ENCODE measurements at places on chromosomes 4 and X.

GRCh38 chrX:9114245-9114644 lies 80.3 kb upstream of the FAM9B start:
- DNase-seq = no peak

DNA sequence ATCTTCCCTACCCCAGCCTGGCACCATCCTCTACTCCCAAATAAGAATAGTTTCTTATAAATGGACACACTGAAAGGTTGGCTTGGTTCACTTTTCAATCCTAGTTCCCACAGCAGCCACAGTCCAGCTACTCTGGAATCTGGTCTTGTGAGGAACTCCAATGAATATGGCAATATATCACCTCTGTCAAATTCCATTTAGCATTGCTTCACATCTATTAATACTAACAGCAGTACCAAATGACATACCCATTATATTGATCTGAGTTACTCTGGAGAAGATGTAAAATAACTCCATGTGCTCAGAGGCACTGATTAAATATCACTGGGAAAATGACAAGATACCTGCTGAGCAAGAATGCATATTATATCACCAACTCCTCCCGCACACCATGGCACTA lies 8.6 kb downstream of the OPHN1 start:
- no peak for DNase-seq

DNA sequence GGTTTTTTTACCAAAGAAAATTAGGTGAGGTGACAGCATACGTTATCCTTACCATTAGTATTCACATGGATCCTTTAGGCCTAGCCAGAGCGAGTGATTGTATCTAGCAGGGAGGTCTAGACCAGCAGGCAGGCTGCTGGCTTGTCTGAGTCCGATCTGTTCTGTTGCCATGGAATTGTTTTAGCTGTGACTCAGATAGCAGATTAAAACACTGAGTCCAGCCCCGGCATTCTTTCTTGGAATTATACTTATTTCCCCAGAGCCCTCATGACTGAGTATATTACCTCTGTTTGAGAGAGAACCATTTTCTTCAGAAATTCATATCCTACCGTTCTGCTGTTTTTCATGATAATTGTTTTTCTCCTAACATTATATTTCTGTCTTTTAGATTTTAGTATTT lies 37.4 kb downstream of the OCRL start:
- DNase-seq = peak; percentile 84

- DNase-seq = no peak
These were observed 19.6 kb downstream of the MSANTD1 start for GRCh38 chr4:3268395-3269104.

DNA sequence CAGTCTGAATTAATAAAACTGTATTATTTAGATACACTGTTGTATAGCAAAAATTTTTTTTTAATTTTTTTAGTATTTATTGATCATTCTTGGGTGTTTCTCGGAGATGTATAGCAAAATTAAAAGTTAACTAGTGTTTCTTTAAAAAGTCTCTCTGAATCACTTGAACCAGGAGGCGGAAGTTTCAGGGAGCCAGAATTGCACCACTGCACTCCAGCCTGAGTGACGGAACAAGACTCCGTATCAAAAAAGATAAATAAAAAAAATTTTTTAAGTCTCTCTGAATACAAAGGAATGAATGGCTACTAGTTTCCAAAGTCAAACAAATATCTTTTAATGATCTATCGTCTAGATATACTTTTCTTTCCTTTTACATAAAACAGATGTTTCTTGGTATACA lies 64.4 kb downstream of the ELF2 start:
- no peak for DNase-seq

DNA sequence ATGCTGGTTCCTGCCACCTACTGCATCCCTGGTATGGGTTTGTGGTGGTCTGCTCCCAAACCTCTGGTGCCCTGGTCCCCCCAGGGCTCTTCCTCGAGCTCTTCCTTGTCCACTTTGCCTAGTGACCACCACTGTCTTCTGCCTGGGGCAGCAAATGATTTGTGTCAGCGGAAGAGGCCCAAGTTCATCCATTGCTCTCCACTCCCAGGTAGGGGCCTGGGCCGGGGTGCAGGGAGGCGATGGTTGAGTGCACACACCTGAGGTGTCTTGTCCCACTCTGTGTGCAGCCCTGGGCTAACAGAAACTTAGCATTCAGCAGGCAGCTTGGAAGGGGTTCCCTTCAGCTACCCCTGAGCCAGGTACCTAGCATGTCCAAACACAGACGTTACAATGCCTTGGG lies 75.6 kb upstream of the SOX3 start:
- DNase-seq = no peak

- no peak for DNase-seq
These were observed 106.2 kb downstream of the PRRG1 start for GRCh38 chrX:37455381-37455780.

DNA sequence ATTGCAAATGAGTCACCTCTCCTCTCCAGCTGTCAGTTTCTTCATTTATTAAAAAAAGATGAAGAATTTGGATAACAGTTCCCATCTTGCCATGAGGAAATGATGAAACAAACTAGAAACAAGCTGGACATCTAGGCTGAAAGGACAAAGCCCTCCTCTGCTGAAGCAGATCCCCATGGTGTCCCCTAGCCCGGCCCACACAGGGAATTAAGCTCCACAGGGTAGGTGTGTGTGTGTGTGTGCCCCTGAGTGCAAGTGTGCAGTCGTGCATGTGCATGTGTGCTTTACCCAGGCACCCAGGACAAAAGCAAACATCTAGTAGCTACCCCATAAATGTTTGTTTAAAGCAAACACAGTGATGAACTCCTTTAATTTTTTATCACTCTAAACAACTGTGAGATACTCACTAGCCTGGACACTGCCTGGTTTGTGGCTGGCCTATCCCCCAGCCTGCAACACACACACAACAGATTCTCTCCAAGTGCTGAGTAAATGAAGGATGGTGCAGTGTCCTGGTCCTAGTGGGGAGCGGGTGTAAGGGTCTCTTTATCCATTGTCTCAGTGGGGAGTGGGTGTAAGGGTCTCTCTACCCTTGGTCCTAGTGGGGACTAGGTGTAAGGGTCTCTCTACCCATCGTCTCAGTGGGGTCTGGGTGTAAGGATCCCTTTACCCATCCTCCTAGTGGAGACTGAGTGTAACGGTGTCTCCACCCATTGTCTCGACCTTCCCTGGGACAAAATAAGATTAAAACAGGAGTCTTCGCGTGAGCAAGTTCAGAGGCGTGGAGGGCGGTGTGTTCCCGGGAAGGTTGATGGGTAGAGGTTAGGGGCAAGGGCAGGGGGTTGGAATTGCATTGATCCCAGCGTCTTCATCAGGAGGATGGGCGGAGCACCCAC lies 688 bp upstream of the EVC start:
- peak; percentile 68 for DNase-seq

DNA sequence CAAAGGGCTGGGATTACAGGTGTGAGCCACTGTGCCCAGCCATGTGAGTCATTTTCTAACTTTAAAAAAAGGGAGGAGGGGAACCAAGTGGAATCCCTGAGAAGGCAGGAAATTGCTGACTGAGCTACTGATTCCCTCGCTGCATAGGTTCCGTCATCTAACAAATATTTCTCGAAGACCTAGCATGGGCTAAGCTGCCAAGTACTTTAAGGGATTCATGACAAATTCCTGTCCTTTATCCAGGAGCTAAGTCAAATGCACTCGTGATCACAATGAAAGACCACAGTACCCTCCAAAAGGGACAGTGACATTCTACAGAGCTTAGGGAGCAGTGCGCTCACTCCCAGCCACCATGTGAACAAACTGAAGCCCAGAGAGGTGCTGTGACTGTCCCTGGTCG lies 33.2 kb upstream of the MAN2B2 start:
- no peak for DNase-seq

Data from fibroblast of skin of scalp (primary cell).